ENCODE measurements at places on chromosomes 11 and 22.

- DNase-seq, result peak; percentile 62
These were observed 3.6 kb downstream of the SEPTIN5 start for GRCh38 chr22:19717691-19718455.

- no peak for DNase-seq
These were observed 12.6 kb upstream of the RASL10A start for GRCh38 chr22:29328055-29328454.

- DNase-seq, result no peak
These were observed at the start of gene NAALAD2 for GRCh38 chr11:90134478-90135003. TSS of gene NAALAD2 (plus strand) at chr11:90134663. CDS start at chr11:90134759, 96 bp downstream.

DNA sequence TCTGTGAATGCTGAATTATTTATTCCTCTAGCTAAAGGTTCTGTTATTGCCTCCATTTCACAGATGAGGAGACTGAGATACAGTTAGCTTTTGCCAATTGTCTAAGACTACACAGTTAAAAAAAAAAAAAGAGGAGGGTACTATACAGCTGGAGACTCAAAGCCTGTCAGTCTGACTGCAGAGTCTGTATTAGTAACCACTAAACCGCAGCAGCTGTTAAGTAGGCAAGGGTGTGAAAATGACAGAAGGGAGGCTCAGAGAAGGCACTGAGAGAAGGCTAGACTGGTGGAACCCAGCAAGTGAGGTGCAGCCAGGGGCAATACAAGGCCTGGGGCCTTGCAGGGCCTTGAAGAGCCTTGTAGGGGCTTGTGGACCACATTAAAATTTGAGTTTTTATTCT lies 181.2 kb downstream of the CSNK2A3 start:
- DNase-seq, result no peak

DNA sequence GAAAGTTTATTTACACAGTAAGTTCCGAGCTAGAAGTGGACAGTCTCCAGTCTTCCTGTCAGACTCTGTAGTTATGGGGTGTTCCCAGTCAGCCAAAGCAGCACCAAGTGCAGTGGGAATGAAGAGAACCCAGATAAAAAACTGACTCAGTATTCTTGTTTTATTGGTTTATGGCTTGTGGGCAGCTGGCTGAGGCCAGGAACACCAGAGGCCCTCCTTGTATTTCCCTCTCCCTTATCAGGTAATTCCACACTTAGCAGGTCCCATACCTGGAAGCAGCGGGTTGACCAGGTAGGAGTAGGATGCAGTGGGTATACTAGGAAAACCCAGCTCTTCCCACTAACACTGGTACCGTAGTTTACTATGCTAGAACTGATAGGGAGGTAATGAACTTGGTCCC lies 3.5 kb upstream of the BACE1-AS start:
- no peak for DNase-seq

DNA sequence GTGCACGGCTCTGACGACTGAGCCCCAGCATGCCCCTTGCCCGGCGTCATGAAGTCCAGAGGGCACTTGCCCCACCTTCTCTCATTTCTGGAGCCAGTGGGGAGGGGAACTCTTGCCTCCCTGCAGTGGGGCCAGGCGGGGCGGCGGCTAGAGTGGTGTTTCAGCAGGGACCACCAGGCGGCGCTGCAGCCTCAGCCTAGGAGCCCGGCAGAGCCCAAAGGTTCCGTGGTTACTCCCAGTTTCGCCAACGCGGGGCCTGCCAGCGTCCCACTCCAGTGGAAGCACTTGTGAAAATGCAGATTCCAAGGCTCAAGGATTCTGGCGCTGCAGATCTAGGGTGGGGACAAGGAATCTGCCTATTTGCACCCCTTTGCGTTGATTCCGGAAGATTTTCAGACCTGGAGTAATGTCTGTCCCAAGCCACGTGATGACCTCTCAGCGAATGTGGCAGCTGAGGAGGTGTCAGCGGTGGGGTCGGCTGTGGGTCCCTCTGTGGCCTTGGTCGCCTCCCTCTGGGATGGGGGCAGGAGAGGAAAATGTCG lies 55.7 kb downstream of the CD82 start:
- DNase-seq, result no peak

- DNase-seq, result peak; percentile 62
These were observed 29.9 kb downstream of the ARVCF start for GRCh38 chr22:19986410-19987341.

GRCh38 chr11:70471254-70471653 lies 72.9 kb downstream of the CTTN start:
- DNase-seq, result no peak

GRCh38 chr22:50578776-50579310 lies 616 bp upstream of the CPT1B start:
- no peak for DNase-seq

- DNase-seq, result no peak
These were observed 18.8 kb downstream of the CSNK1E start for GRCh38 chr22:38298312-38299005.

- no peak for DNase-seq
These were observed 370.8 kb downstream of the CTTN start for GRCh38 chr11:70769106-70769505.

GRCh38 chr11:14813516-14813915 lies 78.5 kb downstream of the CYP2R1 start:
- no peak for DNase-seq

- DNase-seq, result no peak
These were observed 210.3 kb downstream of the DDX10 start for GRCh38 chr11:108875134-108875533.

GRCh38 chr11:36513965-36514364 lies 3.9 kb upstream of the TRAF6 start:
- no peak for DNase-seq

DNA sequence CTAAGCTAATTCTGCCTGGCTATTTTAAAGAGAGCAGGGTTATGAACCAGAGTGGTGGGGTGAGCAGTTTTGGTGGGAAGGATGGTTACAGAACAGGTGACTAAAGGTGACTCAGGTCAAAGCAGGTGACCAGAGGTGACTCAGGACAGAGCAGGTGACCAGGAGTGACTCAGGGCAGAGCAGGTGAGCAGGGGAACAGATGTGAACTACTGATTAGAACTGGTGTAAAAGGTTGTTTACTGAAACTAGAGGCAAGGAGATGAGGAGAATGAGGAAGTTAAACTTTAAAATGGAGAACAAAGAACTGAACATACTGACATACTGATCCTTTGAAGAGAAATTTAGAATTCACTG lies 15.4 kb upstream of the HYLS1 start:
- no peak for DNase-seq

DNA sequence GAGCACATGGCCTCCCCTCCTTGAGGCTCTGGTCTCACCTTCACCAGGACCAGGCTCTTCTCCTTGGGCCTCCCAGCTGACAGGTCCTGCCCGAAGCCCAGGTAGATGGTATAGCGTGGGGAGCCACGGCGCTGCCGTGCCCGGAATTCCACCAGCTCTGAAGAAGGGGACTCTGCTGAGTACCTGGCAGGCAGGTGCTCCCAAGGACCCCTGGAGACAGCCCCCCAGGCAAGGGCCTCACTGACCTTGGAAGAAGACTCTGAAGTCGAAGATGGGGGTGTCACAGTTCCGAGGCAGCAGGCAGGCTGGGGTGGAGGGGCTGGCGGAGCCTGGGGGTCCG lies 2.8 kb downstream of the IRF7 start:
- no peak for DNase-seq

DNA sequence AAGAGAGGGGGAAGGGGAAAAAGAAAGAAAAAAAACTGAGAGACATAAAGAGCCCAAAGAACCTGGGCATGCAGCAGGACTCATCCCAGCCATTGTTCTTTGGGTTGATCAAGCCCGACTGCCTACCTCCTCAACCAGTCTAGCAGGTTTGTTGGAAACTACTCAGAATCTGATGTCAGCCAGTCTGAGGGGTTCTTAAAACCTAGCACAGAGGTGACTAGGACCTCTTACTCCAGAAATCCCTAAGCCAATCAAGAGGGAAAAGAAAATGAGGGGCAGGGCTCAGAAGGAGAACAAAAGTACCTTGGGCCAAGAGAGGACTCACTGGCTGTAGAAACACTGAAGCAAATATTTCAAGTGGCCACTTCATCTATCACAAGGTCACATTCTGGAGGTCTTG lies 228.0 kb downstream of the AASDHPPT start:
- no peak for DNase-seq

DNA sequence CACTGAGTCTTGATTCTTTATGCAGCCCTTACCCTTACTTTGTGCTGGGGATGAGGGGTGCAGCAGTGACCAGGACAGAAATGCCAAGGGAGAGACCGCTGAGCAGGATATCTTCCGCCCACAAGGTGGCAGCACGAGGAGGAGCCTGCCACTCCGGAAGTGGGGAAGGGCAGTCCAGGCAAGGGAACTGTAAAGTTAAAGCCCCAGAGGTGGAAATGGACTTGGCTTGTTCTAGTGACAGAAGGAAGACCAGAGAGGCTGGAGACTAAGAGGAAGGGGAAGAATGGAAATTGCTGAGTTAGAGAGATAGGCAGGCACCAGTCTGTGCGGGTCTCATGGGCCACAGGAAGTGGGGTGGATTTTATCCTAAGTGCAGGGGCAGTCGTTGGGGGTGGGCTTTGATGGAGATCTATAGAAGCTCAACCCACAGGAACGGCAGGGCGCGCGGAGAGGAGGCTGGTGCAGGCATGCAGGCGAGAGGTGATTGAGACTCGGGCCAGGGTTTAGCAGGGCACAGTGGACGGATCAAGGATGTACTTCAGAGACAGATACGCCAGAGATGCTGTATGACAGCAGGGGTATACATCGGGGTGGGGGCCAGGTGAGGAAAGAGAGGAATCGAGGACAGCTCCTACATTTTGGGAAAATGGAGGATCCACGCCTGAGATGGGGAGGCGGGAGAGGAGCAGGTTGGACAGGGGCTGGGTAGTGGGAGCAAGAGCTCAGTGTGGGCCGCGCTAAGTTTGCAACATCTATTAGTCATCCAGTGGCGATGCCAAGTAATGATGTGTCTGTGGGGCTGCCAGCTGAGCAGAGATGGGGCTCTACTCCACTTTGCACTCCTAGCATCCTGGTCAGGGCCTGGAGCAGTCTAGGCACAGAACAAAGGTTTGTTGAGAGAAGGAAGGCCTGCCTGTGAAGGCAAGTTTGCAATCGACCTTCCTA lies 3.3 kb upstream of the GRK2 start:
- DNase-seq, result peak; percentile 70

- no peak for DNase-seq
These were observed 12.4 kb downstream of the TRIM6 start for GRCh38 chr11:5608808-5609207.

GRCh38 chr22:26481112-26481693 lies 2.4 kb downstream of the HPS4 start:
- DNase-seq, result no peak

DNA sequence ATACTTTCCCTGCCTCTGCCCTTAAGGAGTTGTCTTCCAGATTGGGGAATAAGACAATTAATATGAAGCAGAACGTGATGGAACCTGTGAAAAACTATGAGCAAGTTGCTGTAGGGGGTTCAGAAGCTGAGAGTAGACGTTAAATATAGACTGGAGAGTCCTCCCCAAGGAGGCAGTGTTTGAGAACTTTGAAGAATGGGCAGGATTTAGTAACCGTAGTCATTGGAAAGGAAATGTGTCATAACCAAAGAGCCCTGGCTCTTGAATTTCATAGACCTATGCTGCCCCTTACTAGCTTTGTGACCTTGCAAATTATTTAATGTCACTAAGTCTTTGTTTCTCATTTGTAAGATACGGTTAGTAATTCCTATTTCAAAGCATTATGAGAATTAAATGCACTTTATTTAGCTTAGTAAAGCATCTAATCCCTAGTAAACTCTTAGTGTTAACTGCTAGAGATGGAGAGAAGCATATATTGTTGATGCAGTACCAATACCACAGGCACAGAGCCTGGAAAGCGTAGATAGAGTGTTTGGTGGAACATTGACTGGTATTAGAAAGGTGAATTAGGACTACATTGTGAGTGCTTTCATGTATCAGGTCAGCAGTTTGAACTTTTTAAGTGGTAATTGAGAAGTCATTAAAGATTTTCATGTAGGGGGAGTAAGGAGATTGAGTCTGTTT lies 54.1 kb downstream of the MCAM start:
- DNase-seq, result no peak

GRCh38 chr11:117923773-117924172 lies 5.4 kb downstream of the TMPRSS13 start:
- DNase-seq, result no peak

- no peak for DNase-seq
These were observed 23.9 kb upstream of the PANX2 start for GRCh38 chr22:50146439-50147238.

GRCh38 chr11:103893371-103893770 lies 143.1 kb upstream of the DDI1 start:
- no peak for DNase-seq

- DNase-seq, result no peak
These were observed 227.5 kb downstream of the CTTN start for GRCh38 chr11:70625582-70626518.

DNA sequence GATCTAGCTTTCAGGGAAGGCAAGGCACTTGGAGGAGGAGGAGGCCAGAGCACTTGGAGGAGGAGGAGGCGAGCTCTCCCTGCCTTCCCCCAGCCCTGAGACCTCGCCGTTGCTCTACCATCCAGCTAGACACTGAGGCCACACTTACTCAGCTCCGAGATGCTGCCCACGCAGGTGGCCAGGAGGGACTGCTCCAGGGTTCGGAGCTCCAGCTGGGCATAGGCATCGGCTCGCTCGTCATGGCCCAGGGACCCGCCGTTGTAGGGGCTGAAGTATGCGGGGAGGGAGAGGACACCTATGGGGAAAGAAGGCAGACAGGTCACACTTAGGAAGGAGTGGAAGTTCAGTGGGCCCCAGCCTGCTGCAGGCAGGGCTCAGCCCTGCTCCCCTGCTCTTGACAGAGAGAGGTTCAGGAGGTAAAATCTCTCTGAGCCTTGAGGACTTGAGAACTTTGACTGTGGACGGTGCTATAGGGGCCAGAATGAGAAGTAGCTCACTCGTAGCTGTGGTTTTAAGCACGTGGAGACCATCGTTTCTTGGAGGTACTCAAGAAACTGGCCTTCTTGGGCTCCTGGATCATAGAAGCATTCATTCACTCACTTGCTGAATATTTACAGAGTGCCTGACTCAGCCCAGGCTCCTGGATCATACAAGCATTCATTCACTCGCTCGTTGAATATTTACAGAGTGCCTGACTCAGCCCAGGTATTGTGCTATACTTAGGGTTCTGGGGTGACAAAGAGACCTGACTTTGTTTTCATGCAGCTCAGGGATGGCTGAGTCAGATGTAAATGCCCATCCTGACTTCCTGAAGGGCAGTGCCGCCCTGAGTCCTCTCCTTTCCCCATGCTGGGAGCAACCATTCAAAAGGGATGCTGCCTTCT lies 99.2 kb downstream of the NAT10 start:
- no peak for DNase-seq

DNA sequence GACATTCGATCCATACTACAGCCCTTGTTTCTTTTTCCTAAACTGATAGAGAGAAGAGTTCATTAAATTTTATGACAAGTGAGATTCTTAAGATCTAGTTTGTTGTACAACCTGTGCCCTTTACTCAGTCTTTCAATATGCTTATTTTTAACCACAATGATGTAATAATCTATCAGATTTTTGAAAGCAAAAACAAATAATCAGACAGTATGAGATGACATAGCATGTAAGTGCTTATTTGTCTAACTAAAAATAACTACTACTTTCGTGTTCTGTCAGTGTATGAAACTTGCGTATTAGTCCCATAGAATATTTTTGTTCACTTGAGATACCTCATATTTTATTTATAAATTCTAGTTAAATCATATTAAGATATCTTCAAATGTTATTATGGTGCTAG lies 33.2 kb downstream of the RAB39A start:
- DNase-seq, result no peak

Measured in stimulated activated CD4-positive, alpha-beta T cell treated with anti-CD3 and anti-CD28 coated beads, TNF-alpha, amount 100 ng/mL, for 24 hours (primary cell).